Renal cortex interstitium (tissue), 15 donors: ENCODE measurements at places on chromosomes 1 and 21. TPM values are rescaled to one million over a fixed set of nuclear protein-coding genes. Genes with fewer than 3 reads are reported as not detected.
A peak's percentile ranks its signal among the peaks of the same experiment; 100 is the strongest.

GRCh38 chr1:26305667-26306289 lies 658 bp downstream of the UBXN11 start:
- no peak for DNase-seq

- no peak for DNase-seq
These were observed 11.2 kb upstream of the GATAD2B start for GRCh38 chr1:153933955-153934354.

GRCh38 chr1:89724369-89725010 lies 91.6 kb downstream of the LRRC8C start:
- no peak for DNase-seq

DNA sequence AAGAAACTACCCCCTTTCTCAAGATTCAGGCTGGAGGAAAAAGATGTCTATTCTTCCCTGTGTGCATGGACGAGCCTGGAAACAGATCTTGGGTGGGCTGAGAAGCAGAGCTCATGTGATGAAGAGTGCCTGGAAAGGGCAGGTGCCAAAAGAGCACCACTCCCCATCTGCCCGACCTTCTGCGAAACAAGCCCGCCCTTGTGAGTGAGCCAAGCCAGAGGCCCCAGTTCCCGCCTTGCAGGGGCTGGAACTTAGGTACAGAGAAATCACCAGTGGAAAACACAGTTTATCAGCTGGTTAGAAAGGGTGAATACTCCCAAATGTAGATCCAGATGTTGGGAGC lies 26.7 kb upstream of the A3GALT2 start:
- DNase-seq: no peak

- DNase-seq: no peak
These were observed 509.1 kb downstream of the KIF26B start for GRCh38 chr1:245663841-245664240.

GRCh38 chr1:94039514-94039870 lies 81.5 kb downstream of the ABCA4 start:
- peak; percentile 58 for DNase-seq

- peak; percentile 25 for DNase-seq
These were observed 33.7 kb upstream of the VASH2 start for GRCh38 chr1:212916481-212917133.

DNA sequence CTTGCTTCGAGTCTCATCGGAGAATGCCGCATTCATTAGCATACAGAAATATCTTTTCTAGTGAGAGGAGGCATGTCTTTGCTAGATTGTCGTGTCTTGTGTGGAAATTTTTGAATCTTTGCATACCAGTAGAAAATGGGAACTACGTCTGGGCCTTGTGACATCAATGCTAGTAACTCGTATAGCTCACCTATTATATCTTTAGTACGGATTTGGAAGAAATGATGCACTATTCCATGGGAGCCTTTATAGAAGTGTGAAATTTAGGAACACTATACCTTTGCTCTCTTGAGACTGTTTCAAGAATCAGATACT lies 835 bp downstream of the UHMK1 start:
- no peak for DNase-seq

GRCh38 chr1:24484199-24484598 lies 18.4 kb upstream of the RCAN3 start:
- DNase-seq: no peak

GRCh38 chr1:93750955-93751354 lies 69.3 kb upstream of the BCAR3 start:
- DNase-seq: no peak

- peak; percentile 62 for DNase-seq
These were observed 14.4 kb downstream of the SMYD3 start for GRCh38 chr1:246492611-246493245.

- no peak for DNase-seq
These were observed 163.9 kb downstream of the TSEN15 start for GRCh38 chr1:184215274-184215925.

DNA sequence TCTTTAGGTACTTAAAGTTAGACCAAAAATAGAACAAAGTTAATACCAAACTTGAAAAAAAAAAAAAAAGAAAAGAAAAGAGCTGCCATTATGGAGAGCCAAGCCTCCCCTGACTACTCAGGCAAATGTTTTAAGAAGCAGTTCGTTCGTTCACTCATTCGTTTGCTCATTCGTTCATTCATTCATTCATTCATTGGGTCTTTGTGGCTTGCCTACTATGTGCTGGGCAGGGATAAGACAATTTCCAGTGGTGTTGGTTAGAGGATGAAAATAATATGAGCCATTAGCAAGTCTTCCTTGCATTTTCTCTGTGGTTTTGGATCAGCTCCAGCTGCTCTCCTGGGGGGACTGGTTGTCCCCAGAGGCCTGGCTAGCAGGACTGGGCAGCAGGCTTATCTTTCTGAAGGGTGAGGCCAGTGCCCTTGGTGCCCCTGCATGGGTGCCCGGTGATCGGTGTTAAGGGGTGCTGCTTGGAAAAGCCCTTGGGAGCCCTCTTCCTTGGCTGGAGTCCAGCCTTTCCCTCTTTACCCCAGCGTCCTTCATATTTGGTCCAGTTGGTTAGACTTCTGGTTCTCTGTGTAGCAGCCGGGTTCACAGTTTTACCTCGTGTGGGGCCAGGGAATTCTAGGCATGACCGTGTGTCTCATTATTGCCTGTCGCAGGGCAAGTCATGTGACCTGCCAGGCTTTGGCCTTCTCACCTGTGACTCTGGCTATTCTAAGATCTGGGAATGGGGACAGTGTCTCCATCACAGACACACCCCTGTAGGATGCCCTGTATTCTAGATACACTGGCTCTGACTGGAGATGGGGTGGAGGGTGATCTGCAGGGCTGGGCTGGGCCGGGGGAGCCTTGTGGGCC lies 32.8 kb downstream of the LHX4 start:
- DNase-seq: no peak

DNA sequence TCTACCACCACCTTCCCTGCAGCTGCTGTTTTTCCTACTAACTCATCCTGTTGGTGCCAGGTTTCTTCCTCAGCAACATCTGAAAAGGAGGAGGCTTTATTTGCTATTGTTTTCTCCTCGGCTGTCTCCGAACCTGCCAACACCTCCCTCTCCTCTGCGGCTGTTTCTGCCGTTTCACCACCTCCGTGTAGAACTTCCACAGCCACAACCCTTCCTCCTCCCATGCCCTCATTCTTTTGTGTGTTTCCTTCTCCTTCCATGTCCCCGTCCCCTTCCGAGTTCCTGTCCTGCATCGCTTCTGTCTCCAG lies 59.0 kb upstream of the LRRC53 start:
- DNase-seq: no peak

- DNase-seq: no peak
These were observed 53.6 kb upstream of the LAX1 start for GRCh38 chr1:203711251-203712007.

GRCh38 chr1:156429313-156430060 lies 60.5 kb downstream of the RHBG start:
- no peak for DNase-seq

DNA sequence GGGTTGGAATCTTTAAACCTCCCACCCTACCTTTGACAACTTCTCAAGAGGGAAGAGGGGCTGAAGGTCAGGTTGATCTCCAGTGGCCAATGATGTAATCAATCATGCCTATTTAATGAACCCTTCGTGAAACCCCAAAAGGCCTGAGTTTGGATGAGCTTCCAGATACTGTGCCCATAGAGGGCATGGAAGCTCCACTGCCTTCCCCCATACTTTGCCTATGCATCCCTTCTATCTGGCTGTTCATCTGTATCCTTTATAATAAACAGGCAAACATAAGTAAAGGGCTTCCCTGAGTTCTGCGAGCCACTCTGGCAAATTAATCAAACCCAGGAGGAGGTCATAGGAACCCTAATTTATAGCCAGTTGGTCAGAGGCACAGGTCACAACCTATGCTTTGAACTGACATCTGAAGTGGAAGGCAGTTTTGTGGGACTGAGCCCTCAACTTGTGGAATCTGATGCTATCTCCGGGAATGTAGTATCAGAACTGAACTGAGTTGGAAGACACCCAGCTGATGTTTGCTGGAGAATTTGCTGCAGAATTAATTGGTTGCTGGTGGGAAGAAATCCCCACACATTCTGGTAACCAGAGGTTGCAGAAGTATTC lies 24.8 kb downstream of the S100A10 start:
- DNase-seq: no peak

DNA sequence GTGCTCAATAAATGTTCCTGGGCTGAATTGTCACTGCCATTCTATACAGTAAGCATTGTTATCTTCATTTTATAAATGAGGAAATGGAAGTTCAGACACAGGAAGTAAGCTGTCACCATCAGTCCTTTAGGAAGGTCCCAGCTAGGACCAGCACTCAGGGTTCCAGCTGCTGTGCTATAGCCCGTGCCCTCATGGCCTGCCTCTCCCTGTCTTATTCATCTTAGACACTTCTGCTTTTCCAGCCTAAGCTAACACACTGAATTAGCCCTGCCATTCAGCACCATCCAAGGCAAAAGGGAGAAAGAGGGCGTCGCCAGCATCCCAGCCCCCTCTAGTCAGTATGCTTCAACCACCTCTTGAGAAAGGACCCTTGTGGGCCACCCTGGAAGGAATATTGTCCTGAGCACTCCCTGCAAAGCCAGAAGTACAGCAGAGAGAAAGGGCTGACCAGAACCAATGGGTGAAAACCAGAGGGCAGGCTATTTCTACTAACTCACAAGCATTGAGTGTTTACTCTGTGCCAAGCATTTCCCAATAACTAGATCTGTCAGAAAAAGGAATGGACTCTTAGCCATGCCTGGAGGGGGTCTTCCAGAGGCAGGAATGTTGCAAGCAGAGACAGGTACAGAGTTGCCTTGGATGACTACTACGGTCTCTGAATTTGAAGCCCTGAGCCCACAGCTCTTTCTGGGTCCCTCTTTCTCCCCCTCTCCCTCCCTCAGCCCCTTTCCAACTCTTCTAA lies 77.9 kb upstream of the NFIA start:
- DNase-seq: no peak

DNA sequence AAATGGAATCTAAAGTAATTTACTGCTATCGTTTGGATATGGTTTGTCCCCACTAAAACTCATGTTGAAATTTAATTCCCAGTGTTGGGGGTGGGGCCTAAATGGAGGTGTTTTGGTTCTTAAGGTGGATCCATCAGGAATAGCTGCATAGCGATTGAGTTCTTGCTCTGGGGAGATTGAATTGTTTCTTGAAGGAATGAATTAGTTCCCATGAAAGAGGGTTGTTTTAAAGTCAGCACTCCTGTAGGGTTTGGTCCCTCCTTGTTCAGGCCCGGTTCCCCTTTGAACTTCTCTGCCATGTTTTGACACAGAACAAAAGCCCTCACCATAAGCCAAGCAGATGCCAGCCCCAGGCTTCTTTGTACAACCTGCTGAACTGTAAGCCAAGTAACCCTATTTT lies 170.9 kb downstream of the COL11A1 start:
- no peak for DNase-seq

- no peak for DNase-seq
These were observed 289.5 kb upstream of the SGIP1 start for GRCh38 chr1:66244429-66244828.

DNA sequence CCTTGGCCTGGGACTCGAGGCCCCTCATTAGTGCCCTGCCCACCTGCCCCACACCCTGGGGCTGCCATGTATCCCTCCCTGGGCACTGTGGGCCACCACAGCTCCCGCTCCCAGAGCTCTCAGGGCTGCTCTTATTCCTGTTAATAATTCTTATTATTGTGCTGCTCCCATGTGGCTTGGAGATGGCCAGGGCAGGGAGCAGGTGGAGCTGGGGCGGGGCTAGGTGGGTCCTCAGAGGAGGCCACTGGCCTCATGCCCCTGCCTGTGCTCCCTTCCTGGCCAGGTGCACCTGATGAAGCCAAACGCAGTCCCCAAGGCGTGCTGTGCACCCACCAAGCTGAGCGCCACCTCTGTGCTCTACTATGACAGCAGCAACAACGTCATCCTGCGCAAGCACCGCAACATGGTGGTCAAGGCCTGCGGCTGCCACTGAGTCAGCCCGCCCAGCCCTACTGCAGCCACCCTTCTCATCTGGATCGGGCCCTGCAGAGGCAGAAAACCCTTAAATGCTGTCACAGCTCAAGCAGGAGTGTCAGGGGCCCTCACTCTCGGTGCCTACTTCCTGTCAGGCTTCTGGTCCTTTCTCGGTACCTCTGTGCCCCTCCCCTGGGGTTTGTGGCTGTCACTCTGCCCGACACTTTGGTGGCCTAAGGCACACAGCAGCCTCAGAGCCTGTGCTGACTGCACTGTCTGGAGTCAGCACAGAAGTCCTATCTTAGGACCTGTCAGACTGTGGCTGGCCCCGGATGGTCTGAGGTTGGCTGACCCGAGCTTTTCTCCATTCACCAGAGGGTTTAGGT lies 34.1 kb downstream of the BMP8A start:
- no peak for DNase-seq

GRCh38 chr1:28744184-28744583 lies 7.4 kb downstream of the YTHDF2 start:
- no peak for DNase-seq

GRCh38 chr1:109910963-109911798 lies 532 bp downstream of the CSF1 start:
- no peak for DNase-seq

GRCh38 chr1:58850636-58851035 lies 66.8 kb upstream of the JUN start:
- DNase-seq: no peak

DNA sequence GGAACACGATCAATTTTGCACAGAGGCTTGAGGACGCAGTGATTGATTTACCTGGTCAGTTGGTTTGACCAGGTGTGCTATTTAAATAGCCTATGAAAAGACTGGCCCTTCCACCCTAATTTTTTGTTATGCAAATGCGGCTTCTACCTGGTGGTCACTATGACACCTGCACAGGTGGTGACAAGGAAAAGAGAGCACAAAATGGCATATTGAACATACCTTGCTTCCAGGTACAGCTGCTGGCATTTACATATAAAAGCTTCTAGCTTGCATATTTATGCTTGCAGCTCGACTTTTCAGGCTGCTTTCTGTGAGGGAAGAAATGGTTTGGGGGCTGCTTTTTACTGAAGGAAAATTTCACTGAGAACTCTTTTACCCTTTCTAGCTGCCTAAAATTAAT lies 15.3 kb upstream of the FMO4 start:
- DNase-seq: no peak

GRCh38 chr1:1020000-1020404 lies at the start of gene AGRN:
Gene AGRN, plus strand, starts transcription at chr1:1020120. Its CDS starts 53 bp downstream, at chr1:1020173.
- no peak for DNase-seq

RUNX3 gene
- 0.60 TPM for polyA plus RNA-seq

ANKRD34A gene
- polyA plus RNA-seq: 0.37 TPM

CYP4A11 gene
- polyA plus RNA-seq: 63.3 TPM

MYOC gene
- 0.35 TPM for polyA plus RNA-seq

CAMK1G gene
- polyA plus RNA-seq: 5.1 TPM

GPR89B gene
- 44.8 TPM for polyA plus RNA-seq

CASQ2 gene
- 0.68 TPM for polyA plus RNA-seq

OR6N1 gene
- not detected for polyA plus RNA-seq

PIAS3 gene
- polyA plus RNA-seq: 45.7 TPM

TSACC gene
- 2.3 TPM for polyA plus RNA-seq

TRIM33 gene
- 55.5 TPM for polyA plus RNA-seq

OPTC gene
- polyA plus RNA-seq: not detected

LEFTY2 gene
- polyA plus RNA-seq: 1.5 TPM
